ENCODE measurements at places on chromosomes 1 and 21.

GRCh38 chr1:197973206-197973605, 56.0 kb downstream of the LHX9 start:
- no peaks in the 10 kb centered on the region for H3K4me1 ChIP-seq
- H3K27me3 ChIP-seq, result no peaks in the 10 kb centered on the region
- no peak for DNase-seq
- no peaks in the 10 kb centered on the region for H3K36me3 ChIP-seq
- no peak overlapping the region for H3K27ac ChIP-seq

- no peak for DNase-seq
- H3K4me1 ChIP-seq, result no peaks in the 10 kb centered on the region
- H3K27me3 ChIP-seq, result no peaks in the 10 kb centered on the region
Observed at GRCh38 chr21:46082713-46082962, 15.3 kb upstream of the COL6A2 start.

- H3K27ac ChIP-seq, result no peak overlapping the region
- no peaks in the 10 kb centered on the region for H3K36me3 ChIP-seq
- H3K27me3 ChIP-seq, result no peaks in the 10 kb centered on the region
- H3K4me3 ChIP-seq, result no peak overlapping the region
Observed at GRCh38 chr1:162672622-162673260, 40.5 kb downstream of the DDR2 start.

- DNase-seq, result no peak
- no peak overlapping the region for H3K4me3 ChIP-seq
- H3K27ac ChIP-seq, result no peak overlapping the region
Observed at GRCh38 chr1:154652893-154653292, 44.9 kb upstream of the ADAR start.

- no peaks in the 10 kb centered on the region for H3K27me3 ChIP-seq
- peaks cover 18% of the 10 kb centered on the region for H3K4me1 ChIP-seq
- H3K36me3 ChIP-seq, result peaks cover 11% of the 10 kb centered on the region
Observed at GRCh38 chr1:156963621-156964020, 43.2 kb downstream of the LRRC71 start.

All from effector memory CD4-positive, alpha-beta T cell (primary cell).